H9 (cell line): ENCODE measurements at places on chromosomes 6 and 20.

DNA sequence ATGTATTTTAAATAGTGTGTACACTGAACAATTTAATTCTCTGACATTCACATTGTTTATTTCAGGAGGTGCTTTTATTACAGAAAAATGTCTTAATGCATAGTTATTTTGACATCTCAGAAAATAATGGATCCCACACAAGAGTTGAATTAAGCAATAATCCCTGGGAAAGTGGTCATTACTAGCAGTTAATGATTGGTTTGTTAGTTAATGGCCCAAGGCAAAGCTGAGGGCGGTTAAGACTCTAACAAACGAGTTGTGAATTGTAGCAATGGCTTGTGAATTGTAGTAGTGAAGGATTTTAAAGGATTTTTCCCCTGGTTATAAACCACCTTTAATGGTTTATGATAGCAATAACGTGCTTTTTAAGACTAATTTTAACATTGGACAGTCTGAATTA, 1316.0 kb upstream of the GJE1 start:
- no peak for DNase-seq

DNA sequence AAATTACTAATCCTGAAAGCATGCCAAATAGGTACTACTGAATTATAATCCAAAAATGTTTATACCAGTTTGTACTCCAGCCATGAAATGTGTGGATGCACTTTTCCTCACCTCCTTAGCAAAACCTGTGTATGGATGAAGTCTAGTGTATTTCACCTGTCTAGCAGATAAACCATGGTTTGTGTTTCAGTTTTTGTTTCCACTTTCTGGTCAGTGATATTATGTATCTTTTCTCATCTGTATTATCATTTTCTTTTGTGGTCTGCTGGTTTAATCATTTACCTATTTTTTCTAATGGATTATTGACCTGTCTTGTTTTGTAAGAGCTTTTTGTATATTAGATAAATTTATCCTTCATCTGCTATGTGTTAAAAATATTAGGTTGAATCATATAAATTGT, 41.0 kb upstream of the TMEM217 start:
- DNase-seq, result no peak

- DNase-seq, result peak; percentile 55
Measured at GRCh38 chr6:40719671-40720374, 132.7 kb upstream of the LRFN2 start.

DNA sequence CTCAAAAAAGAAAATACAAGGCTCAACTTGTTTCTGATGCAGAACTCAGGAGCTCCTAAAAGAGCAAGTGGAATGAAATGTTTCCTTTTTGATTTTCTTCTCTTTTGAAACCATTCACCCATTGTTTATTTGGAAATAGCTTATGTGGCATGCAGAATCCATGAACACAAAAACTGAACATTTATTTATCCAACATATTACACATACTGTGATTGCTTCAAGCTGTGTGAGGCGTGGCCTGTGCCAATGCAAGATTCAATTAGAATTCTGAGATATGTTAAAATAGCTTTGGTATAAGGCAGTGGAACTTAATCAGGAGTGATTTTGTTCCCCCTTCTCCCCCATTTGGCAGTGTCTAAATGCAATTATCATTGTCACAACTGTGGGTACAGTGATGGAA, 45.9 kb upstream of the CARMIL1 start:
- no peak for DNase-seq

DNA sequence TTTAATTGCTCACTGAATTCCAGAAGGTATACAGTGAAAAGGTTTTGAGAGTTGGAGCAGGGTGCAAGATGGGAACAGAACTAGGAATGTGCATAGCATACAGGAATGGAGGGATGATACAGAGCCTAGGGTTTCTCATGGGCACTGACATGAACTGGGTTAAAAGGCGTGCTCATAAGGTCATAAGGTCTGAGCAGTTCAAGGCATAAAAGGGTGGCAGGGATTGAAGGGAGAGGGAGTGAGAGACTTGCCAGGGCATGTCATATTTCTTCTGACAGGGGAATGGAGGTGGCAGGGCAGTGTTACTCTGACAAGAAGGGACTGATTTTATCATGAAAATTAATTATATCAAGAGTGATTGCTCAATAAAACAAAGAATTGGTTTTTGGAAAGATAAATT, 4.7 kb downstream of the MLIP start:
- DNase-seq, result no peak

DNA sequence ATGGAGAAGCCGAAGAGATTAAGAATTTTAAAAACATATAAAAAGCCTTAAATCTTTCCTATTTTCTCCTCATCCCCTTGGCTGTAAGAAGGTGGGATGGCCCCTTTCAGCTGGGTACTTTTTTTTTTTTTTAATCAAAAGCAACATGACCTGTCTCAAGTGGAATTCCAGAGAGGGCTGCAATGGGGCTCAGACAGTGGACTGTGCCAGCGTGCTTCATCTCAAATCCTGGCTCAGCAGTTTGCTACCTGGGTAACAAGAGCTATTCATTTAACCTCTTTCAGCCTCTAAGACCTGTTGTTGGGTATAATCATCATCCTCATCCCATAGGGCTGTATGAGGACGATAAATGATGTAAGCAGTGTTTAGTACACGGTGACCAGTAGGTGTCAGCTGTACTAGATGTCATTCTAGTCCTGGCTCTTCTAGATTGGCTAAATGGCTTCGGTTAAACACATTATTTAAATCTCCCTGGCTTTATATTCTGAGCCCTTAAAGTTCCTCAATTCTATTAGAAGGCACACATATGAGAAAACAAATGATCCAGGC, 6.9 kb upstream of the PPP1R3G start:
- DNase-seq, result no peak

DNA sequence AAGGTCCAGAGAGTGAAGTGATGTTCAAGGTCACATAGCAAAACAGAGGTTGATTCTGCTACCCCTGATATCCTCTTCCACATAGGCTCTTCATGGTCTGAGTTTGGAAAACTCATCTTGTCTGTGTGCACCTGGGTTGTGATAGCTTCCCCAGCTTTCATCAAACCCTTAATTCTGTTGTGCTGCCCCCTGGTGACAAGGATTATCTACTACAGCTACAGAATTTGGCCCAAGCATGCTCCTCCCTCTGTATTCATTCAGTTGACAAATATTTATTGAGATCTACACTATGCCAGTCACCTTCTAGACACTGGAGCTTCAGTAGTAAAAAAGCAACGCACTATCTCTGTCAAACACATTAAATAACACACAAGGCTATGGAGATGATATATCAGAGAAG, 50.4 kb downstream of the SMPDL3A start:
- peak; percentile 64 for DNase-seq

DNA sequence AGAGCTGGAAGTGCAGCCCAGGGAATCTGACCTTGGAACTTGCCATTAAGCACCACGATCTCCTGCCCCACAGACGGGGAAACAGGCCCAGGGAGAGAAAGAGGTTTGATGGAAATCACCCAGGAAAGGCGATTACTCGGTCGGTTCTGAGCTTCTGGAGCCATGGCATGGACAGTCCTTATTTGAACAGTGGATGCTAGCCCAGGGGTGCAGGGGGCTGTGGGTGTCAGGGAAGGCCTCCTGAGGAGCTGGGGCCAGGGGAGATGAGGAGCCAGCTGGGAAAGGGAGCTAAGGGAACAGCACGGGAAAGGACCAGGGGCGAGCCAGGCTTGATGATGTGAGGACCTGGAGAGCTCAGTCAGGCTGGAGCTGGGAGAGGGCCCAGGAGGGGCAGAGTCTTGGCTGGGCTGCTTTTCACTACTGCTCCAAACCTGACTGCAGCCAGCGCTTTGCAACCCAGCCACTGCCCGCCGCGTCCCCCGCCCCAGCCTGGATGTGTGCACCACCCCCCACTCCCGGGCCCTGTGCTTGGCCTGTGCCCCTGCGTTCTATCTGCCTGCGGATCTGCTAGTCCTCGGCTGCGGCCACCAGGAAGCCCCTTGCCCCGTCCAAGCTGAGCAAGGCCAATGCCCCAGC, 17.8 kb downstream of the SUN5 start:
- DNase-seq, result no peak

DNA sequence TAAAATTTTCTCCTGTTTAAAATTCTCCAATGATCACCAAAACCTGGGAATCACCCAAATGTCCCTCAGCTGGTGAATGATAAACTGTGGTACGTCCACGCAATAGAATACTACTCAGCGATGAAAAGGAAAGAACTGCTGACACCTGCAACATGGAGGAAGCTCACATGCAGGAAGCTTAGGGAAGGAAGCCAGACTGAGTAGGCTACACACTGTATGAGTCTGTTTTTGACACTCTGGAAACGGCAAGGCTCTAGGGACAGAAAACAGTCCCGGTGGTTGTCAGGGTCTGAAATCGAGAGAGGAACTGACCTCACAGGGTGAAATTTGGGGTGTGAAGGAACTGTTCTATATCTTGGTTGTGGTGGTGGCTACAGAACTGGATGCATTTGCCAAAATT, 25.2 kb upstream of the TLDC2 start:
- DNase-seq, result no peak

DNA sequence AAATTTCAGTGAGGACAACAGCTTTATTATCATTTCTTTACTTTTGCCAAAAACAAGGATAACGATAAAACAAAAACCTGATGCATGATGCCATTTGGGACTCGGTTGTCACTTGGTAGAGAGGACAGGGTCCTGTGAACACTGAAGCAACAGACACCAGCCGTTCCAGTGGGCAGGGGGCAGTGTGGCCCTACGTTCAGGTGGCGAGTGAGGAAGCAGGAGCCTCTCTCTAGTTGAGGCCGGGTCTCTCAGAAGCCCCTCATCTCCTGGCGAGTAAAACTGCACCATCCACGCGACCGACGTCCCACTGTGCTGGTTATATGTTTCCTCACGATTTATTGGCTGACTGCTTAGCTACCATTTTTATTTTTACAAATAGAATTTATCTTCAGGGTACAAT, 231.6 kb downstream of the THBS2 start:
- no peak for DNase-seq

DNA sequence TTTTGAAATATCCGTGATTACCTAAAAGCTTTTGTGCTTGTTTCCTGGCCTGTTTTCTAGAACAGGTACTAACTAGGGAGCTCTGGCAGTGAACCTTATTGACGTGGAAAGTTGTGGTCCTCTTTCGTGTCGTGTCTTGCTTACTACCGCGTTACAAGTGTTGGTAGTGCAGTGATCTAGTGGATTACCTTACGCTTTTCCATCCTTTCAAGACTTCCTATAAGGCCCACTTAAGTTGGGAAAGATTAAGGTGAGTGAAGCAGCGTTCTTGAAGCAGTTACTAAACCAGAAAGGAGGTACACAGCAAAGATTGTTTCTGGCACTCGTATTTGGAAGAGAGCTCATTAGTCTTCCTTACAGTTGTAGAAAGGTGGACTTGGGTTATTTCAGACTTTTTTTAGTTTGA, 1.9 kb downstream of the PNRC1 start:
- no peak for DNase-seq

GRCh38 chr6:30769088-30769852, 24.9 kb upstream of the IER3 start:
- DNase-seq, result peak; percentile 79

DNA sequence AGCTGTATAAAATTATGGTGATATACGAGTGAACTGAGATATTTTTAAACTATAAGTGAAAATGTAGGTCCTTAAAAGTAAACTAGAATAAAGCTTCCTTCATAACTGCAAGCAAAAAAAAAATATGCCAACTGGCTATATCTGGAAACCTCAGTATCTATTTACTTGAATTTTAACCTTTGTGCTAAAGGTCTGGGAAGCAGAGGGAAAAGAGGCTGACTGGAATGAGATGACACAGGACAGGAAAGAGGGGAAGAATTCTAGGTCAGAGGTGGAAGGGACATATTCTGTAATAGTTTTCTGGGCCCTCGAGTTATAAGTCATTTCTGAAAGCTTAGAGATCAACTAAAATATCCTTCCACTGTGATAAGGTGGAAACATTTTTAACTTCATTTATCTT, 46.8 kb downstream of the AIG1 start:
- no peak for DNase-seq

GRCh38 chr6:145647602-145648001, 87.7 kb downstream of the EPM2A start:
- DNase-seq, result no peak

GRCh38 chr6:166580076-166581050, 6.1 kb downstream of the RAMACL start:
- DNase-seq, result peak; percentile 19

DNA sequence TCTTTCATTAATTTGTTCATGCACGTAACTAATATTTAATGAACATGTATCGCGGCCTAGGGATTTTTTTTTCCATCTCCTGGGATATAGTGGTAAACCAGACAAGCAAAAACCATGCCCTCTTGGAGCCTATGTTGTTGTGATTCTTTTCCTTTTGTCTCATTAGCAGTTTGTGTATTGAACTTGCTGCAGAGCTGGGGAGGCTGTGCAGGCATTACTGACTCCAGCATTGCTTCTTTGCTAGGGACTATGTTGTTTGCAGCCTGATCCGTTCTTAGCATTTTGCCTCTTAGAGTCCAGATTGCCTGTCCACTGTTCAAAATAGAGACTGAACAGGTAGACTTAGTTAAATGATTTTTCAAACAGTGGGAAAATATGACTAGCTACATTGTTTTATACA, 9.7 kb downstream of the SCAF8 start:
- DNase-seq, result no peak

DNA sequence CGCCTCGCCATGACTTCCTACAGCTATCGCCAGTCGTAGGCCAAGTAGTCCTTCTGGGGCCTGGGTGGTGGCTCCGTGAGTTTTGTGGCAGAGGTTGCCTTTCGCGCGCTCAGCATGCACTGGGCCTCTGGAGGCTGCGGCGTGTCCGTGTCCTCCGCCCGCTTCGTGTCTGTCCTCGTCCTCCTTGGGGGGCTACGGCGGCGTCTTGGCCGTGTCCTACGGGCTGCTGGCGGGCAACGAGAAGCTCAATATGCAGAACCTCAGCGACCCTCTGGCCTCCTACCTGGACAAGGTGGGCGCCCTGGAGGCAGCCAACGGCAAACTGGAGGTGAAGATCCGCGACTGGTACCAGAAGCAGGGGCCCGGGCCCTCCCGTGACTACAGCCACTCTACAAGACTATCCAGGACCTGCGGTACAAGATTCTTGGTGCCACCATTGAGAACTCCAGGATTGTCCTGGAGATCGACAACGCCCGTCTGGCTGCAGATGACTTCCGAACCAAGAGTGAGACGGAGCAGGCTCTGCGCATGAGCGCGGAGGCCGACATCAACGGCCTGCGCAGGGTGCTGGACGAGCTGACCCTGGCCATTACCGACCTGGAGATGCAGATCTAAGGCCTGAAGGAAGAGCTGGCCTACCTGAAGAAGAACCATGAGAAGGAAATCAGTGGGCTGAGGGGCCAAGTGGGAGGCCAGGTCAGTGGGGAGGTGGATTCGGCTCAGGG, 296.3 kb downstream of the OGFRL1 start:
- DNase-seq, result no peak

GRCh38 chr6:7424967-7425807, 35.6 kb downstream of the RIOK1 start:
- no peak for DNase-seq

DNA sequence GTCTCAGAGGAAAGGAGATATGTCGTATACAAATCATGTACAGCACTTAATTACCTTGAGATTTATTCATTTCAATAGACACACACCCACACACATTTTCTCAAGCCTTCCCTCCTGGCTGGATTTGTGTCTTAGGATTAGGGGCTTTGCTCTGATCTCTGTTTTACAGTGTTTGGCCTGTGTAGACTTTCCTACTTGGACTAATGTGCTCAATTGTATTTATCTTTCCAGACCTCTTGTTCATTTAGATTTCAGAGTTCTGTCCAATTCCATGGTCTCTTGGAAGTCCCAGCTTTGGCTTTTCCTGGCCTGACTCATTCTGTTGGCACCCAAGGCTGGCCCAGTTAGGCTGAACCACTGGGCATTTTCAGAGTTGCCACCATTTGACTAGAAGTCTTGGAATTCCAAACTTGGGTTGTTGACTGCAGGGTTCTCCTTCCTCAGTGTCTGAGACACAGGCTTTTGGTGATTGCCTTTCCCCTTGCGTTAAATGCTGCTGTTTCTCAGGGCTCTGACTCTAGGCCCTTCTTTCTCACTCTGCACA, 8.9 kb upstream of the RFPL4B start:
- DNase-seq, result no peak
